Colonic mucosa (tissue), 4 donors: ENCODE measurements at places on chromosomes 1 and 21.
A peak's percentile ranks its signal among the peaks of the same experiment; 100 is the strongest.

- no peak for DNase-seq
Measured at GRCh38 chr1:20195462-20195780, 9.1 kb upstream of the PLA2G2C start.

DNA sequence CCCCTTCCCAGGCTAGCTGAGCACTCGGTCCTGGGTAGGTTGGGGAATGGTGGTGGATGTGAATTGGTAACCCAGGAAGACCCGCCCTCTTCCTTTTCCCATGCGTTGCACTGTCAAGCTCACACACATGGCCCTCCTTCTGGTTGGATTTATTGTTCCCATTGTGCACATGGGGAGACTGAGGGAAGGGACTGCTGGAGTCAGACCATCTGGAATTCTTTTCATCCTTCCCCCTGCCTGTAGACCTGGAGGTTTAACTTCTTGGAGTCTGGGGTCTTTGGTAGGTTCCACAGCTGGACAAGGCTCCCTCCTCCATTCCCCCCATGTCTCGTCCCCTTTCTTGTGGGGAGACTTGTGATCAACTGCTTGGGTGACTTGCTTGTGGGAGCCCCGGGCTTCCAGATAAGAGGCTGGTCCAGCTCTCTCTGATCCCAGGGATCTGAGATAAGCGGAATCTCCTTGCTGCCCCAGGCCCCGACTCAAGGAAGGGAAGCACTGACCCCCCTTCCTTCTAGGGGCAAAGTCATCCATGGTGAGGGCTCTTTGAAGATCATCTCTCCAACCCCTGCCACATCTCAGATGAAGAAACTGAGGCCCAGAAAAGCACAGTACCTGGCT is 55.7 kb upstream of the SYNC start:
- DNase-seq, result no peak

DNA sequence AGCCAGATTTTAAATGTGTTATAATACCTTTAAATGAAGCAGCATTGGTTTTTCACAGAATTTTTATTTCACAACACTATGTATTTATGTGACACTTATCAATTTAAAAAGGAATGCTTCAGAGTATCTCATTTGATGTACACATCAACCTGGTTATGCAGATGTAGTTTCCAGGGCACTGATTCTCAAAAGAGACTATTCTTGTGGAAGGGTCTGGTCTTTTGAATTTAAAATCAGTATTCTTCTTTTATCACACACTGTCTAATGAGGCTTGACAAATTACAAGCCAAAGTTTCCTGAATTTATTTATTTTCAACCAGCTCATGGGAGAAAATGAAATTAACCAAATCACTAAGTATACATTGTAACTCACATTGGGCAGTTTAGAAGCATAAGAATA is 87.4 kb downstream of the NTPCR start:
- no peak for DNase-seq

GRCh38 chr1:107640207-107640606 is 324.8 kb downstream of the VAV3 start:
- no peak for DNase-seq

DNA sequence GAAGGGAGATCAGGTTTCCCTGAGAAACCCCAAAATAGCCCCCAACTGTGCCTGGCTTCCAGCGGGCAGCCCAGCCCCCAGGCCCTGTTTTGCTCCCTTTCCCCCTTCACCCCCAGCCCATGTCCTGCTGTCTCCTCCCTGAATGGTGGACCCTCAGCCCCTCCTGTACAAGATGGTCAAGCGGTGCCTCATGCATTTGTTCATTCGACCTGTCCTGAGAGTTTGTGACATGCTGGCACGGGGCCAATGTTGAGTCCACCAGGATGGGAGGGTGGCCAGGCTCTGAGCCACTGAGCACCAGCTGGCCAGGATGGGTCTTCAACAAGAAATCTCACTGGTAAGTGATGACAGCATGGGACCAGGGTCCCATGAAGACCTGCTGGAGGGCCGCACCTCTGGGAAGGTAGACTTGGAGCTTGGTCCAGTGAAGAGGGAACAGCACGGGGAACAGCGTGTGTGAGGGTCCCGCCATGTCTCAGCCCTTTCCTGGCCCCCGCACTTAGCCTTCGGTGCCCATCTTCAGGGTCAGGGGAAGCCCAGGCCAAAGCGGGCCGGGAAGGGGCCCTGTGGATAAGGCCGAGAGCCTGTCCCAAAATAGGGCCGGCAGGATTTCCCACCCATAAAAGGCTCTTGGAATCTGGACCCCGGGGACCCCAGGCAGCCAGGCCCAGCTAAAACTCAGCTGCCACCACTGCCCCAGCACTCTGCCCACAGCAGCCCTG is at the start of gene CALML6:
Gene CALML6, plus strand, starts transcription at position 290 of the 722 bp plus-strand sequence. Its CDS starts 21 bp downstream, at position 311.
- no peak for DNase-seq

- peak; percentile 29 for DNase-seq
Measured at GRCh38 chr1:159177272-159177907, 6.0 kb downstream of the CADM3 start.

- DNase-seq, result no peak
Measured at GRCh38 chr1:192869308-192869940, 60.6 kb downstream of the RGS2 start.

GRCh38 chr21:35203093-35203977 is 154.2 kb upstream of the RUNX1 start:
- DNase-seq, result no peak

GRCh38 chr1:78211483-78212092 is 165.8 kb downstream of the GIPC2 start:
- no peak for DNase-seq

DNA sequence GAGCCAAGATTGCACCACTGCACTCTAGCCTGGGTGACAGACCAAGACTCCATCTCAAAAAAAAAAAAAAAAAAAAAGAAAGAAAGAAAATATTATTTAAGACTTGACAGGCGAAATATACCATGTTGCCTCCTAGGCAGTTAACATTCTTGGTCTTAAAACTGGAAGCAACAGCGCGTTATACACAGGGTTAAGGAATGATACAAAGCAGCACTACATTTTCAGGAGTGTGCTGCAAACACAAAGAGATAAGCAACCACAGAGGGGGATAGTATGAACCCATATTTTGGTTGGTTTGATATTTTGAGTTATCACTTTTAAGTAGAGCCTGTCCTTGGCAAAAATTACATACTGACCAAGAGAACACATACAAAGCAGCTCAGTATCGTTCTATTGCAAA is 25.1 kb downstream of the USP24 start:
- DNase-seq, result no peak

GRCh38 chr1:170729225-170730002 is 65.5 kb downstream of the PRRX1 start:
- no peak for DNase-seq

DNA sequence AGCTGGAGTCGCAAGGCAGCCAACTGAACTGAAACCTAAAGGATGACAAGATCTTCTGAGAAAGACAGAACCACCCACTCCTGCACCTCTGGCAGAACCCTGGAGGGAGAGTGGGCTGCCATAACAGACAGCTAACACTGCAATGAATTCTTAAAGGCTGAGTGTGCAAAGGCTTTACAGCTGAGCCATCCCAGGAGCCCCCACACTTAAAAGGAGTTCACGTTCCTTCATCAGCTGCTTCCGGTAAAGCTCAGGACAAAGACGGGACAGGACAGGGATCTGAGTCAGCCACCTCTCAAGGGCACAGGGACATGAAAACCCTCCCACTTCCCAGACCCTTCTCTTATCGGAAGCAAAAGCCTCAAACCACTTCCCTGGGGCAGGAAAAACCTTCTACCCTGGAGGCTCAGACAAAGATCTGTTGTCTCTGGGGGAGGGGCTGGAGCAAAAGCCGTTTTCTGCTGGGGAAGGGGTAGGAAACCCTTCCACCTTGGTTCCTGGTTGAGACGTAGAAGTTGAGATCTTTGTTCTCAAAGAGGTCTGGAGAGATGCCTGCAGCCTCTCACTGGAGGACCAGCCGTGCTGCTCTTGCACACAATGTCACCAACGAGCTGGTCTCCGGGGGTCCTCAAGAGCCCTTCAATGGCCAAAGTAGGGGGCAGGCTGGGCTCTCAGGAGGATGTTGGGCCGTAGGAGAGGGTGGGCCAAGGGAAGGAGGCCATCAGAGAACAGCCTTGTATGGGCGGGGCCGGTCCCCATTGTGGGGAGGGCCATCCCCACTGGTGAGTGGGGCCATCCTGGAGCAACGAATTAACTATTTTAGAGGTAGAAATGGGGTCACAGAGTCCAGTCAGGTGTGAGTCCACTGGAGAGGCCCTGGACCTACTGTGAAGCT is 452.4 kb downstream of the PTPRU start:
- DNase-seq, result no peak

DNA sequence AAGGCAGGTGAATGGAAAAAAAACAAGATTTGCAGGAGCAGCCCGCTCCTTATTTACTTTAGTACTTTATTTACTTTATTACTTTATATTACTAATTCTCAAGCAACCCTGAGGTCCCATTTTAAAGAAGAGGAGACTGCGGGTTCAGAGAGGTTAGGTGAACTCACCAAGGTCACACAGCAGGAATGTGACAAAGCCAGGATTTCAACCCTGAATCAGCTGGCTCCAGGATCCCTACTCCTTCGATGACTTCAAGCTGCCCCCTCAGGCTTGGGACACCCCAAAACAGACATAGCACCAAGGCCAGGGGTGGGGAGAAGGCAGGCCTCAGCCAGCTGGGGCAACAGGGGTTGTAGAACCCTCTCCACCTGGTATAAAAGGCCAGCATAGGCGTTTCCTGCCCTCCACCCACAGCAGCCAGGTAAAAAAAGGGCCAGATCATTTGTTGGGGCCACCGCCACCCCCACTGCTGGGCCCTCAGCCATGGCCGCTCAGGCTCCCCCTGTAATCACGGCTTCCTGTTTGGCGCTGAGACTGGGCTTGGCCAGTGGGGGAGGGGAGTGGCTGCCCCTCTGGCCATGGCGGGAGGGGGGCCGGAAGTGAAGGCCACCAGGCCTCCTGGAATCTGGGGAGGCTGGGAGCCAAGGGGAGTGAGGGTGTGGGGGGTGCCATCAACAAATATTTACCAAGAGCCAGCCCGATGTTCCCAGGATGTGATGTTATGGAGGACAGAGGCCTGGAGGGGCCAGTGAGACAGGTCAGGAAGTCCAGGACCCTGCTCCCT is 6.6 kb downstream of the SDC3 start:
- DNase-seq, result no peak

DNA sequence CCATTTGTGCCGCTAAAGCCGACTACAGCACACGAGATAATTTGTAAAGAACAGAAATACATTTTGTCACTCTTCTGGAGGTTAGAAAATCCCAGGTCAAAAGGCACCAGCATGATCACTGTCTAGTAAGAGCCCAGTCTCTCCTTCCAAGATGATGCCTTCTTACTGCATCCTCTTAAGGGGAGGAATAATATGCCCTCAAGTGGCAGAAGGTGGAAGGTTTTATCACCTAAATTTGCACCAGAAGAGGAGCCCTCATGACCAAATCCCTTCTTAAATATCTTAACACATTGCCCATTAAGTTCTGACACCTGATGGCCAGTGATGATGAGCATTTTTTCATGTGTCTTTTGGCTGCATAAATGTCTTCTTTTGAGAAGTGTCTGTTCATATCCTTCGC is 326.7 kb upstream of the RGS18 start:
- DNase-seq, result no peak

DNA sequence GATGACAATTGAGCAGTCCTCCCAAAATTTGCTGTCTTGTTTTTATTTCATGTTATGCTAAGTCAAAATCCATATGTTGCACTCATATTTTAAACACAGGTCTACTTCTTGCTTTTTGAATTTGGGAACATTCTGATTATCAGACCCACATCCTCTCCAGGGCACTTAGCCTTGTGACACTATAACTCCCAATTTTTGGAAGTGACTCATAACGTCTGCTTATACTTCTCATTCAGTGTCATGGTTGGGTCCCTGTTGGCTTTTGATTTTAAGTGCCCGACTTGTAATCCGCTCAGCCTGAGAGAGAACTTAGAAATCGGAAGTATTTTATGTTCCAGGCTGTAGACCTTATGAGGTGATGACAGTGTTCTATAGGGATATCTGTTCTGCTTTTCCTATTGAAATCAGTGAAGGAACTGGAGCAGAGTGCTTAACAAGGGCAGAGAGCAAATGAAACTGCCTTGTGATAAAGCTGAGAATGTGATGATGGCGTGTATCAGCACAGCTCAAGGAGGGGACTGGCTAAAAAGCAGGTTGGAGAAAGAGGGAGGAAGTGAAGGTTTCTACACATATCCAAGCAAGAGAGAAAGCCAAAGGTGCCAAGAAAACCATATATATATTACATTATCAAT is 136.0 kb downstream of the HLX start:
- no peak for DNase-seq

DNA sequence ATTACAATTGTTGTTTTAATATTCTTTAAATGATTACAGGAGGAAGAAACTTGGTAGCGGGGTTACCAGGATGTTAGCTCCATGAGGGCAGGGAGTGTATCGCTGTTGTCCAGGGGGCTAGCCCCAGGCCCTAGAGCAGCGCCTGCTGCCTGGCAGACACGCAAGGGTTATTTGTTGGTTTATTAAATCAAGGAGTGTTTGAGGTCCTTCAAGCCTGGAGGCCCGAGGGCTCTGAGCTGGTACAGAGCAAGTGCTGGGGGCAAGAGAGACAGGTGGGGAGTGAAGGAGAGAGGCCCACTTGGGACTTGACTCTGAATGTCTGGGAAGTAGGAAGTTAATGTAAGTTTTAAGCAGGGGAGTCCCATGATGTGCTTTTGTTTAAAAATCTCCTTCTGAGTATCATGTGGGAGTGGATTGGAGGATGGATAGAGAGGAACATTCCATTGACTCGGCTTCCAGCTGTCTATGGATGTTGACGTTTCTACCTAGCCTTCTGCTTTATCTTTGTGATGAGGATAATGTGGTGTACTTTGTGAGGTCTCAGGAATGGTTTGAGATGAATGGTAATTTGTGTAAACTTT is 8.7 kb downstream of the ITSN1 start:
- no peak for DNase-seq

DNA sequence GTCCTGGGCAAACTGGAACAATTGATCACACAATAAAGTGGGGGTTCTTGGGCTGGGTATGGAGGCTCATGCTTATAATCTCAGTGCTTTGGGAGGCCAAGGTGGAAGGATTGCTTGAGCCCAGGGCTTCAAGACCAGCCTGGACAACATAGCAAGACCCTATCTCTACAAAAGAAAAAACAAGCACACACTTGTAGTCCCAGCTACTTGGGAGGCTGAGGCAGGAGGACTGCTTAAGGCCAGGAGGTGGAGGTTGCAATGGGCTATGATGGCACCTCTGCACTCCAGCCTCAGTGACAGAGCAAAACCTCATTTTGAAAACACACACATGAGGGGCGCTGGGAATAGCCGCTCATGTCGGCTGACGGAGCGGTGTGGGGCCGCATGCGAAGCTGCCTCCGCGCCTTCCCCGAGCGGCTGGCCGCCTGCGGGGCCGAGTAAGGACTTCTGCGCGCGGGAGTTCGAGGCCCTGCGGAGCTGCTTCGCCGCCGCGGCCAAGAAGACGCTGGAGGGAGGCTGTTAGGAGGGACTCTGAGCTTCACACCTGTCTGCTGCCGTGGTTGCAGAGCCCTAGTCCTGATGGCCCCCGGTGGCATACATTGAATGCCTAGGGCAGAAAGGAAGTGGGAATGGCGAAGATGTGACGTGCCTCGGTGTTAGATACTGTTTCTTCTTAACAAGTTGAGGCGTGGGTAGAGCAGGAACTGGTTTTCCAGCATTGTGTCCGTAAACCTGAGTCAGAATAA is 59.5 kb downstream of the ACBD3 start:
- DNase-seq, result no peak

- no peak for DNase-seq
Measured at GRCh38 chr1:19220991-19221390, 10.9 kb upstream of the UBR4 start.

GRCh38 chr1:156102633-156103511 is 11.6 kb upstream of the LMNA start:
- peak; percentile 61 for DNase-seq
